ENCODE measurements at places on chromosomes 2 and 18.

GRCh38 chr2:13584020-13584419 lies 867.3 kb downstream of the TRIB2 start:
- no peak for DNase-seq

- no peak for DNase-seq
Observed at GRCh38 chr2:150589681-150590080, 102.2 kb upstream of the RND3 start.

DNA sequence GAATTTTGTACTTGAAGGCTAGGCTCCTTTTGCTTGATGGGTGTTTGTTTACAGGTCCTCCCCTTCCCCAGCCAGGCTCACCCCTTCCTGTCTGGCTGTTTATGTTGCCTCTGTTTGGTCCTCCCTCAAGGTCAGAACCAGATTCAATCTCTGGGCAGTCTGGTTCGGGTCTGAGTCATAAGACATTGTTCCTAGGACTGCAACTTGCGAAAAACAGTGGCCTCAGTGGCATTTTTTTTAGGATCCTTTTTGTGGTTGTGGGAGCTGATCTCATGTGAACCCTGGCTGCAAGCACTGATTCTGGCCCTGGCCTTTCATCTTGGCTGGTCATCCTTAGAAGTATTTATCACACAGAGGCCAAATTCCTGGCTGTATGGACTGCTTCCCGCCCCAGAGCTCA lies 370.4 kb downstream of the CLIP4 start:
- no peak for DNase-seq

DNA sequence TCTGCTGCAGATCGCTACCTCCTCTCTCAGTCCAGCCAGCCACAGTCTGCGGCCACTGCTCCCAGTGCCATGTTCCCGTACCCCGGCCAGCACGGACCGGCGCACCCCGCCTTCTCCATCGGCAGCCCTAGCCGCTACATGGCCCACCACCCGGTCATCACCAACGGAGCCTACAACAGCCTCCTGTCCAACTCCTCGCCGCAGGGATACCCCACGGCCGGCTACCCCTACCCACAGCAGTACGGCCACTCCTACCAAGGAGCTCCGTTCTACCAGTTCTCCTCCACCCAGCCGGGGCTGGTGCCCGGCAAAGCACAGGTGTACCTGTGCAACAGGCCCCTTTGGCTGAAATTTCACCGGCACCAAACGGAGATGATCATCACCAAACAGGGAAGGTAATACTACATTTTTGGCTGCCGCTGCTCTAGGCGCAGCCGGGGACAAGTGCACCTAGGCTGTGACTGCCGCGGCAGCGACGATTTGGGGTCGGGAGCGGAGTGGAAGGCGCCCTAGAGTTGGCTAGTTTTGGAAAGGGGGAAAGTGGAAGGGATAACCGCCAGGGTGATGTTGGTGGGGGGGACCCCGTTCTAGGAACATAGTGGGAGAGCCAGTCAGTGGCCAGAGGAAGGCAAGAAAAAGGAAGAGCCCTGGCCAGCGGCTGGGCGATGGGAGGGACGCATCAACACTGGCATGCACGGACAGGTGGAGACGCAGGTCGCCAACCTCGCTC lies 776 bp downstream of the TBR1 start:
- no peak for DNase-seq

DNA sequence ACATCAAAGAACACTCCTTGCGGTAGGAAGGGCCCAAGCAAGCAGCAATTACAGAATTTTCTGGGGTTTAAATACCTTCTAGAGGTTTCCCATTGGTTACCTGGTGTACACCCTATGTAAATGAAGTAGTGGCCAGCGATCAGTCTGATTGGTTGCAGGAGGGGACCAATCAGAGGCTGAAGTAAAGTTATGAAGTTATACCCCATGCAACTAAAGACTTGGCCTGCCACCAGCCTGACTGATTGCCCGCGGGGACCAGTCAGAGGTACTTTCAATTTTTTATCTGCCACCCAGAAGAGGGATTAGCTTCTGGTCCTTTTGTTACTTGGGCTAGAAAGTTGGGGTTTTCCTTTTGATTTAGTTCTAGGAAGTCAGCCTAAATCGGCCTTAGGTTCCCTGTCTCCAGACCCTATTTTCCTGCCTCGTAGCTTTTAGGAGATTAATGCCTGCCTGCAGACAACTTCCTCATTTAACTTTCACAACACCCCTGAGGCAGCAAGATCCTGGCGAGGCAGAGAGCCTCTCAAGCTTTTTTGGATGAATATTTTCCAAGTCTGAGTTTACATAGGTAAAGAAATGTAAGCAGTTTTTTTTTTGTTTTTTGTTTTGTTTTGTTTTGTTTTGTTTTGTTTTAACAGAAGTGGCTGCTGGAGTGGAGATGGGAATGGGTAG lies 1.5 kb upstream of the DGUOK start:
- DNase-seq = no peak

DNA sequence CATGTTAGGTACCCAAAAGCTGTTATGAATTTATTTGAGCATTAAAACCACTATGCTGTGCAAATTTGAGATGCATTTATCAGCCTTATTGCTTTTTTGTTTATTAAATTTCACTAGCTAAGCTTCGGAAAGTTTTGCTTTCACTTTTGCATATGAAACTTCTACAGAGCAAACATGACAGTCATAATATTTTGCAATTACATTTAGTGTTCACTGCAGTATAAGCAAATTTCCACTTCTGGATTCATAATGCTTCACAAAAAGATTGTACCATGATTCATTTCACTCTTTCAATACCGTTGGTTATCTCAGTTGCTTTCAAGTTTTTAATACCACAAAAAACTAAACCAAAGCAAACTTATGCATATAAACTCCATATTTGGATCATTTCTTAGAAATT lies 228.7 kb upstream of the SLC8A1 start:
- no peak for DNase-seq

- no peak for DNase-seq
Observed at GRCh38 chr18:79485788-79486355, 90.1 kb downstream of the NFATC1 start.

DNA sequence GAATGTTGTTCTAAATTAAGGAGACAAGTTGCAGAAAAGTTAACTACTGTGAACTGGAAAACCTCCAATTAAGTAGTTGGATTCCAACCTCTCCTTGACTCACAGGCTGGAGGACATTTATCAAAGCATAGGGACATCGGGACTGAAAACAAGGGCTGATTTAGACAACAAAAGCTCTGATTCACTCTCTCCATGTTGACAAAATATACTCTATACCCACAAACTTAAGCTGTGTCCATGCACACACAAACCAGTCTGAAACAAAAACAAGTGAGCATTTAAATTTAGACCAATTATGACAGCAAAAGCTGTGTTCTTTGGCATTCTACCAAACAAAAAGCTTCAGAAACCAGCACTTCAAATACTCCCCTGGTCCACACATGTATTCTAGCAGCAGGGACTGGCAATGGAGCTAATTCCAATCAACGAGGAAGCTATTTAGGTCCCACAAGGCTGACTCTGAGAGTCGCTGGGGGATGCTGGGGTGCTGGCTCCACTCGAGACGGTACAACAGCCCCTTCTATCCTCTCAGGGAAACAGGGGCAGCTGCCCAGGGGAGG lies 71.4 kb downstream of the NXPH2 start:
- DNase-seq = no peak

DNA sequence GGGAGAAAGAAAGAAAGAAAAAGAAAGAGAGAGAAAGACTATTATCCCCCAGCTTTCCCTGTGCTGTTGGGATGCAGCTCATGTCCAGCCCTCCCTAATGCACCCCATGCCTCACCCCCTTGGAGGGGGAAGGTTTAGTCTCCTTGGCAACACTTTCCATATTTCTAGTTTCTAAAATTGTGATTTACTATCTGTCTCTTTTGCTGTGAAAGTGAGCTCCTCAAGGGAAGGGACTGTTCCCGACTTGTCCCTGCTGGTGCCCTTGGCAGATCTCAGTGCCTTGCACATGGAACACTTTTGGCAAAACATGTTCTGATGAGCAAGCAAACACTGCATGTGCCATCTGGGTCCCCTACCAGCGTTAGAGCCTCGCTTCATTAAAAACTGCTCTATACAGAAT lies 11.7 kb upstream of the NAPG start:
- no peak for DNase-seq

DNA sequence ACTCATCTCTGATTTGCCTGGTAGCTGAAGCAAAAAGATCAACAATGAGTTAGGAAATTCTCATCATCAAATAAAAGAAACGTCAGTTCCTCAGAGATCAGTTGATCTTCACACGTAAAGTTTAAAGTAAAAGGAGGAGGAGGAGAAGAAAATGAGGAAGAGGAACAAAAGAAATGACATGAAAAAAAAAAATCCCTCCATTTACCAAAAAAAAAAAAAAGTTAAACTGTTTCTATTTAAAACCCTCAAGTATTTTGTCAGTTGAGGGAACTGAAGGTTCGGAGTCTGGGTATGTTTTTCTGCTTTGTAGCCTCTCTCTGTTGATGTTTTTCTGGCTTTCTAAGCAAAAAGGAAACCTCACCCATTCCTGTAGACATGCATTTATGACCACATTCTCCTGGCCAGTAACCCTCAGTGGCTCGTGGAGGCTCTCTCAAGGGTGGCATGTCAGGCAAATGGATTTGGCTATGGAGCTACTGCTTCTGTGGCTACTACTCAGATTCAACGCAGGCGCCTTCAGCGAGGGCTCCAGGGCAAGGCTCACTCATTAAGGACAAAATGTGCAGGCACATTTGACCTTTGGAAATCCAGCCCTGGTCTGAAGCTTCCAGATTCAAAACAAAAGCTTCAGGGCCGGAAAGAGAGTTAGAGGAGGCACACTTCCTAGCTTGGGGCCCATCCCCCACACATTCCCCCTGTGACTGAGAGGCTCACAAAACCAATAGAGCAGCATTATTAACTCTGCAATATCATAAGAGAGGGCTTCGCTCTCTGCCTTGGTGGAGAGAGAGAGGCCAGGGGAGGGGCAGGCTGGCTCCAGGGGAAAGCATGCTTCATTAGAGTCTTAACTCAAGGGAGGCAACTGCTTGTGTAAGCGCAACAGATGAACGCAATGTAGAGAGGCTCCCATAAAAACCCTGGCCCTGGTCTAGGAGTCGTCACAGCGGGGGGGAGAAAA lies 22.3 kb downstream of the KLF7 start:
- peak; percentile 27 for DNase-seq

- no peak for DNase-seq
Observed at GRCh38 chr2:59572227-59572626, 981.2 kb downstream of the BCL11A start.

DNA sequence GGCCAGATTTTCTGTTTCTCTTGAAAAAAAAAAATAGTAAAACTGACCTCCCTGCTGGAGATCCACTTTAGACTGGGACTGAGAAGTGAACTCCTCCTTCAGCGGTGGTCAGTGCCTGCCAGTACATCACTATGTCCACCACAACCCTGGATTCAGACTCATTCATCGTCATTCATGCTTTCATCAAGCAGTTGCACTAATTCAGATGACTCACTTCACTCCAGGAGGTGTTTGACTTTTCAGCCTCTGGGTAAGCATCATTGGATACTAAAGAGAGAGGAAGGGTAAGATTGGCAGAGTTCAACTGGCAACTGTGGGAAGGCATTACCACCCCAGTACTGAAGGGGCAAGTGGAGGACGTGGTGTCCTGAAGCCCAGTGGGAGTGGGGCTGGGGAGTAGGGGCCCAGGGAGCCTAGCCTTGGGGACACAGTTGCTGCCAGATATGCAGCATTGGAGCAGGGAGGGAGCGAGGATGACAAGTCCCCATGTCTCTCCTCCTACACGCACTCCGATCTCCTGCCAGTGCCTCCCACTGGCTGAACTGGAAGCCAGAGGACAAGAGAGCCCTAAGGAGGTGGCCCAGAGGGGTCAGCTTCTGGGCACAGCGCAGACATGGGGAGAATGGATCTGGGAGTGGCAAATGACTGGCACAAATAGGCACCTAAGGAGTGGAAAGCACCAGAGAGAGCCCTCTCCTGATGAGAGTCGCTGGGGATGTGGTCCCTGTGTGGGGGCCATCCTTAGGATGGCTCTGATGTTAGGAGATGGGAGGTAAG lies 111.1 kb downstream of the TGFA start:
- DNase-seq = no peak

- DNase-seq = no peak
Observed at GRCh38 chr2:104406261-104406726, 447.6 kb upstream of the POU3F3 start.

DNA sequence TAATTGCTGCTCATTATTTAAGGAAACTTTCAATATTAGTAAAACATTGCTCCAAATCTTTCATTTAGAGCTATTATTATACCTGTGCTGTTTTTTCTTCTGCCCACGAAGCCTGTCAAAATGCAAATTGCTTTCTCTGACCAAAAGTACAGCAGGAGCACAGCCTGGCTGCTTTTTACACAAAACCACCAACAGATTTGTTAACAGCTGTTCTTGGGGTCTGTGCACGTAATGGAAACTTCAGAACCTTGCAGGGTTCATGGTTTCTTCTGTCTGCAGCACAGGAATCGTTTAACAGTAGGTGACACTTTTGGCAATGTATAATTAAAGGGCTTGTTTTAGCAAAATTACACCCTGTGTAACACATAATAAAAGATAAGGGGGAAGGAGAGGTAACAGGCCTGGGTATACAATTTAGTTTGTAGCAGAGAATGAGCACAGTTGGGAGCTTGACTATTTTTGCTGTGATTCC lies 447.3 kb downstream of the KCNJ3 start:
- DNase-seq = no peak

- DNase-seq = no peak
Observed at GRCh38 chr2:197212344-197213262, 98.0 kb downstream of the ANKRD44 start.

GRCh38 chr2:68766376-68766845 lies 31.8 kb downstream of the ARHGAP25 start:
- peak; percentile 47 for DNase-seq

Measured in T-helper 17 cell (primary cell).